ENCODE measurements at places on chromosomes 3 and 15. TPM values are rescaled to one million over a fixed set of nuclear protein-coding genes. Genes with fewer than 3 reads are reported as not detected.

Gene WDR93
- not detected for total RNA-seq

Gene ZBED2
- not detected for total RNA-seq

Gene CCR8
- not detected for total RNA-seq

Gene MANF
- total RNA-seq, result 195 TPM

Gene GATA2
- 6.8 TPM for total RNA-seq

Gene TMED3
- total RNA-seq, result 141 TPM

Gene P2RY13
- not detected for total RNA-seq

Gene ACSBG1
- not detected for total RNA-seq
